ENCODE measurements at places on chromosomes 3 and 15.

DNA sequence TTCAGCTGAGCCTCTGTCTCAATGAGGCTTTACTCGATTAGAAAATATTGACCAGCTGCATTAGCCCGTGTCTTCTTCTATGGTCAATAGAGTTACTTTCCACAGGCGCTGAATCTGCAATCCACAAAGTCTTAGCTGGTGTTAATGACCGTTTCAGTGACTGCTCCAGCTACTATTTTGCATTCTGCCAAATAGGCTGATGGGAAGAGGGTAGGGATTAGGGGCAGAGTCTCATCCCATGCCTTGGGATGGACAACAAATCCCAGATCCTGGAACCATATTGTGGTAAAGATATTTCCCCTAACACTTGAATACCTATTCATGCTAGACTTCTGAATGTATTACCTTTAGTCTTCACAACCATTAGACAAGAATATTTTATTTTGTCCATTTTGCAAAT lies 29.5 kb upstream of the MAGI1 start:
- no peak for DNase-seq

DNA sequence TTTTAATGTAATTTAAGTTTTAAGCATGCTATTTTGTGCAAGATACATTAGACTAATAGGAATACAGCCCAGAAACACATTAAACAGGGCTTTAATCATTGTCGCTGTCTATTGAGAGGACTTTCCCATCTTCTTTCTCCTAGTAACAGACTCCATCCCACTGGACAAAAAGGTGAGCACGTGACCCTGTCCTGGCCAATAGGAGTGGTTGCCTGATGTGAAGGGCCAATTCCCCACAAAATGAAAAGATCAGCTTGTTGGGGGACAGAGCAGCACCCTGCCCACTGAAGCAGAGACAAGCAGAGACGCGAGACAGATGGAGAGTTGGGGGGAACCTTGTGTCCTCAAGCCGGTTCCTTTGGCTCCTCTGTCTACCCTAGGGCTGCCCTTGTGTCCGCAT lies 21.2 kb downstream of the CRYGS start:
- DNase-seq: no peak

GRCh38 chr3:190883973-190884832 lies 21.7 kb upstream of the GMNC start:
- peak; percentile 42 for DNase-seq

GRCh38 chr3:171255236-171255806 lies 204.9 kb downstream of the TNIK start:
- no peak for DNase-seq

DNA sequence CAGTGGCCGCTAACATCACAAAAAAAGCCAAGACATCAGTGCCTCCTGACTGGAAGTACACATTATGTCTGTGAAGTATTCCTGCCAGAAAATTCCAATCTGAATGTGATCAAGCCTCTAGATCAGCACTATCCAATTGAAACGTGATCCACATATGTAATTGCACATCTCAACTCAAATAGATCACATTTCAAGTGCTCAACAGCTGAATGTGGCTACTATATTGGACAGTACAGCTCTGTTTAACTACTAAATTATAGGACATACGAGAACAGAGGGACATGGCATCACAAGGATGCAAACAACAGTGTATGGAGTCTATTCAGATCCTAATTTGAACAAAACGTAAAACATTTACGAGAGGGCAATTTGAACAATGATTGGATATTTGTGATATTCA lies 542 bp upstream of the UBAP1L start:
- DNase-seq: no peak

GRCh38 chr3:196320137-196320536 lies 2.1 kb upstream of the DYNLT2B start:
- no peak for DNase-seq

- no peak for DNase-seq
Measured at GRCh38 chr15:90035840-90036230, 34.7 kb downstream of the ZNF710 start.

DNA sequence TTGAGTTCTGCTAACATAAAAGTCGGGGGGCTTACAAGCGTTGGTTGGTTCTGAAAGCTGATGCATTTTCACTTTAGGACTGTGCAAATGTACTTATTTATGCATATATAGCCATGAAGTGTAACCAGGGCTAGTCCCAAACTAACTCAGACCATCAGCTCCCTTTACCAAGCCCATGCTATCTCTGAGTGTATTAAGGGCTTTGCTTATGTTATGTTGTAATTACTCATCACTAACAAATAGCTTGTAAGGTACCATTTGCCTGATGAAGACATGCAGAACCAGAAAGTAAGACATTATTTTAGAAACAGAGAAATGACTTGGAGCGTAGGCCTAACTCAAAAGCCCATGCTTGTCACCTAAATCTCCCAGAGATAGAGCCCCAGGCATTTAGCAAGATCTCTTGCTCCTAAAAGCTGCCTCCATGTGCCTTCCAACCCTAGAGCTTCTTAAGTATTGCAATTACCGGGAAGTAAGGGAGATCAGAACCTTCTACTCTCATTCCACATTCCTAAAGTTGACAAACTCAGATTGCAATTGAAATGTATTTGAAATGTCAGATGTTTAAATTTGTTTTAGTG lies 362.9 kb upstream of the RBMS3 start:
- no peak for DNase-seq

DNA sequence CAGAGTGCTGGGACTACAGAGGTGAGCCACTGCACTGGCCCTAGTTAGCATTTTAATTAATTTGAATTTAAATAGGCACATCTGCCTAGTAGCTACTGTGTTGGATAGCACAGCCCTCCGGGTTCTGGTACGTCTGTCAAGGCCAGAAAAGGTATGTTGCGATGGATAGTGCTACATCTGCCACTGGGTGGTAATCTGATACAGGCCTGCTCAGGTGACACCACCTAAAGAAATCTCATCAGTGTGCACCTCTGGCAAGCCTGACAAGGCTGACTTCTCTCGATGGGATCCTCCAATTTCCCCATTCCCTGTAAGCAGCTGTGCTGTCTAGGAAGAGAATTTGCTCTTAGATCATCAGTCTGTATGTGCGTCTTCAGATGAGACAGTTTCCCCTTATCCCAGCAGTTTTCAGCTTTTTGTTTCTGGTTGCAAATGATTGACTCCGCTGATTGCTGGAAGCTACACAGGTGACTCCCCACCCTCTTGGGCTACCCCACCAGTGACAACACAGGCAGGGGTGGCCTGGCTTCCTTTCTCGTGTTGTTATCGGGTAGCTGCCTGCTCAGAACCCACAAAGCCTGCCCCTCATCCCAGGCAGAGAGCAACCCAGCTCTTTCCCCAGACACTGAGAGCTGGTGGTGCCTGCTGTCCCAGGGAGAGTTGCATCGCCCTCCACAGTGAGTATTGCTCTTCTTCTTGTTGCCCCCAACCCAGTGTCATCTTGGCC lies at the start of gene CCR9:
Gene CCR9 (plus strand): TSS at position 565 of the 727 bp plus-strand sequence. CDS start 8,391 bp downstream, outside the sequence.
- no peak for DNase-seq

DNA sequence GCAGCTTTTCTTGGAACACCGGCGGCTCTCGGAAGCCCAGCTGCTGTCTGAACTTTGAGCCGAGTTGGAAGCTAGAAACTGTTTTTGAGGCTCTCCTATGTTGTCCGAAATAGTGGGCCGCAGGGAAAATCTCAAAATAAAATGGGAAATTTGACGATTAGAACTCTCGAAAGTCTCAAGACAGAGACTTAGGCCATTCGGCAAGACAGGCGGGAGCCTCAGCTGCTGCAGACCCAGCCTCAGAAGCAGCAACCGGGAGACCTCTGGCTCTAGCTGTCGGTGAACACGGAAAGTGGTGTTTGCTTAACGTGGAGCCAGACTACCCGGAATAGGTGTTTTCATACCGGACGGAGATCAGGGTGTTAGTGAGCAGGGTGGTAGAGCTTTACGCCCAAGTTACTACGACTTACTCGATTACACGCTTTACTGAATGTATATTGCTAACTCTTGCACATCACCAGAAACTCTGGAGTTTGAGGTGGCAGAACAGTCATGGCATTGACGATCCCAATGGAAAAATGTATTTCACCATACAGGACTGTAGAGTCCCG lies 357 bp upstream of the MAN2C1 start:
- DNase-seq: no peak

- DNase-seq: no peak
Measured at GRCh38 chr15:94370206-94370935, 139.0 kb downstream of the MCTP2 start.

GRCh38 chr3:71241981-71242560 lies 341.5 kb downstream of the FOXP1 start:
- DNase-seq: no peak
